ENCODE measurements at places on chromosomes 7 and 10. TPM values are rescaled to one million over a fixed set of nuclear protein-coding genes. Genes with fewer than 3 reads are reported as not detected.

Gene OR2A5
- not detected for total RNA-seq

Gene C10orf105
- not detected for total RNA-seq

Gene DKK1
- total RNA-seq, result 1.8 TPM

Gene NEUROG3
- total RNA-seq, result not detected

Gene SH3PXD2A
- total RNA-seq, result 19.1 TPM

Gene SPDYE8
- not detected for total RNA-seq

Gene WDFY4
- total RNA-seq, result under 0.01 TPM

Gene RET
- total RNA-seq, result 0.68 TPM

Gene PNLIPRP1
- total RNA-seq, result not detected

Gene RNF133
- not detected for total RNA-seq

Gene THNSL1
- 10.3 TPM for total RNA-seq

Gene KIF11
- 1.4 TPM for total RNA-seq

Gene TMEM229A
- not detected for total RNA-seq

Gene PLXDC2
- total RNA-seq, result 5.5 TPM

Gene AKR1D1
- total RNA-seq, result not detected

Gene OR9A2
- total RNA-seq, result not detected

Gene ACTR3C
- total RNA-seq, result 5.5 TPM

Gene VPS37D
- total RNA-seq, result 1.3 TPM

Gene CYP2C8
- 0.34 TPM for total RNA-seq

Measured in nasal cavity respiratory epithelium epithelial cell of viscerocranial mucosa (primary cell).